ENCODE measurements at places on chromosomes 7 and 10. TPM values are rescaled to one million over a fixed set of nuclear protein-coding genes. Genes with fewer than 3 reads are reported as not detected.

- DNase-seq = no peak
These were observed 5.8 kb downstream of the AEBP1 start for GRCh38 chr7:44109991-44110390.

DNA sequence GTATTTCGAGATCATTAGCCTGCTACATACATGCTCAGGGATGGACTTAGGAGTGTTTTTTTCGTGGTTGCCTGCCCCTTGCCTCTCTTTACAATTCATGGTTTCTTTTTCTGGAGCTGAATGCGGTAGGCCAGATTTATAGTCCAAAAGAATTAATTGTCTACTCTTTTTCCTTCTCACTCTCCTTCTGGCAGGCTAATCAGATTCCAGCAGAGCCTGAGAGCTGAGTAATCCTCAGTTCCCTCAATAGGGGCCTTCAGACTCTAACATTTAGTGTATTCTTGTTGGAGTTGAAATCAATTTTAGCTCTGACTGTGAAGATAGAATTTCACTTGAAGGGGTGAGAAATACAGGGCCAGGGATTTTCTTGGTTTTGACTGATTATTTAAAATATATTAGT, 16.4 kb downstream of the SORCS3 start:
- no peak for DNase-seq

DNA sequence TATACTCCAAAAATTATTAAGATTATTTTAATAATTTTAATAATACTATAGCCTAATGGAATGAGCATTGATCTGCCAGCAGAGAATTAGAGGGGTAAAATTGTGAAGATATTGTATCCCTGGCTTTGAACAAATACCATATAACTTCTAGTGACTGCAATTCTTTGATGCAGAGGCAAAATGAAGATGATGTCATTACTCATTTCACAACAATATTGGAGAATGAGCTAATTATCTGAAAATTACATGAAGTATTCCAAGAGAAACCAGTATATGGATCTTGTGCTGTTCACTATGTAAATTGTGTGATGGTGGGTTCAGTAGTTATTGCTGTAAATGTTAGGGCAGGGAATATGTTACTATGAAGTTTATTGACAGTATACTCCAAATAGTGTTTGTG, 80.2 kb downstream of the CFTR start:
- DNase-seq = no peak

DNA sequence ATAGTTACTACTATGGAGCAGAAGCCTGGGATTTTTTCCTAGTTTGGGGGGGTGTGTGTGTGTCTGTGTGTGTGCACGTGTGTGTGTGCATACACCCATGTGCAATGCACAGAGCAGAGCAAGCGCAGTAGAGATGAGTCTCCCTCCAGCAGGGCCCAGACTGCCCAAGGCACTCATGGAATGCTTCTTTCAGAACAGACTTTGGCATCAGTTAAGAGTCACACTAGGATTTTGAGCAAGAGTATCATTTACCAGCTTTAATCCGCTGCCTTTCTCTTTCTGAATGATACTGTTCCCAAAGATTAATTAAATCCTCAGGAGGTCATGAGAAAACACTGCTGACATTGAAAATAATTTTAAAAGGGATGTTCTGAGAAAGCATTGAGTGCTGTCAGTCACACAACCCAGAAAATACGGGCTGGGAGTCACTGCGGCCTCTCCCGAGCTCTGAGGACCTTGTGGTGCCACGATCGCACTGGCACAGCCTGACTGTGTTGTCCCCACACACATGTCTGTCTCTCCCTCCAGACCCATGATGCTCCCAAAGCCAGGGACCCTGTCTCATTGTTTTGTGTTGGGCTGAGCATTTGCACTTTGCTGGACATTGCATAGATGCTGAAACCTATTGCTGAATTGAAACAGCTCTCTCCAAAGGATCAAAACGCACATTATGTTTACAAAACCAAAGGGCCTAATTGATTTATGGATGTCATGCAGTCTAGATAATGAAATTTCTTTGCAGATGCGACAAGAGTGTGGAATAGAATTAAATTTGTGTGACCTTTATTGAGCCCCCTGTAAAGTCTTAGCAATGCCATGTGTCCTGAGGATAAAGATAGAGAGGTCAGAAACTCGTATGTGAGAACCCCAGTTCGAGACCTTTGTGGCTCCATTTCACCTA, 54.7 kb upstream of the FIGNL1 start:
- no peak for DNase-seq

The HKDC1 gene
- not detected for total RNA-seq

- DNase-seq = no peak
These were observed 575.3 kb downstream of the IPMK start for GRCh38 chr10:57692255-57692980.

- no peak for DNase-seq
These were observed 155.6 kb upstream of the PRSS58 start for GRCh38 chr7:142413280-142414000.

- peak; percentile 81 for DNase-seq
These were observed 54.7 kb upstream of the MRLN start for GRCh38 chr10:59807629-59808620.

GRCh38 chr7:107318523-107319160, 149.8 kb downstream of the HBP1 start:
- no peak for DNase-seq

- DNase-seq = no peak
These were observed 38.9 kb downstream of the TMEM229A start for GRCh38 chr7:123993996-123994395.

The PHF14 gene
- 35.5 TPM for total RNA-seq

- DNase-seq = no peak
These were observed 115.9 kb downstream of the CHCHD3 start for GRCh38 chr7:132965951-132966350.

- DNase-seq = peak; percentile 90
These were observed 30.0 kb upstream of the MSRB2 start for GRCh38 chr10:23065181-23065948.

- no peak for DNase-seq
These were observed 13.5 kb upstream of the PCGF5 start for GRCh38 chr10:91206837-91207474.

GRCh38 chr7:65342723-65343629, 30.7 kb upstream of the ZNF92 start:
- DNase-seq = no peak
